ENCODE measurements at places on chromosomes 16 and 17. TPM values are rescaled to one million over a fixed set of nuclear protein-coding genes. Genes with fewer than 3 reads are reported as not detected.

Gene ACAP1
- 0.99 TPM for total RNA-seq

- DNase-seq = no peak
- H3K27me3 ChIP-seq = no peaks in the 10 kb centered on the region
- no peaks in the 10 kb centered on the region for H3K36me3 ChIP-seq
Observed at GRCh38 chr17:35147375-35147905, at the start of gene UNC45B. Gene UNC45B, plus strand, starts transcription at chr17:35147817. Its CDS starts 447 bp downstream, at chr17:35148264.

- no peak overlapping the region for H3K27ac ChIP-seq
- H3K4me1 ChIP-seq = no peaks in the 10 kb centered on the region
- DNase-seq = no peak
- no peaks in the 10 kb centered on the region for H3K36me3 ChIP-seq
- H3K4me3 ChIP-seq = no peak overlapping the region
- H3K27me3 ChIP-seq = peaks cover 5% of the 10 kb centered on the region
Observed at GRCh38 chr16:86595983-86596605, 17.7 kb downstream of the FOXL1 start.

DNA sequence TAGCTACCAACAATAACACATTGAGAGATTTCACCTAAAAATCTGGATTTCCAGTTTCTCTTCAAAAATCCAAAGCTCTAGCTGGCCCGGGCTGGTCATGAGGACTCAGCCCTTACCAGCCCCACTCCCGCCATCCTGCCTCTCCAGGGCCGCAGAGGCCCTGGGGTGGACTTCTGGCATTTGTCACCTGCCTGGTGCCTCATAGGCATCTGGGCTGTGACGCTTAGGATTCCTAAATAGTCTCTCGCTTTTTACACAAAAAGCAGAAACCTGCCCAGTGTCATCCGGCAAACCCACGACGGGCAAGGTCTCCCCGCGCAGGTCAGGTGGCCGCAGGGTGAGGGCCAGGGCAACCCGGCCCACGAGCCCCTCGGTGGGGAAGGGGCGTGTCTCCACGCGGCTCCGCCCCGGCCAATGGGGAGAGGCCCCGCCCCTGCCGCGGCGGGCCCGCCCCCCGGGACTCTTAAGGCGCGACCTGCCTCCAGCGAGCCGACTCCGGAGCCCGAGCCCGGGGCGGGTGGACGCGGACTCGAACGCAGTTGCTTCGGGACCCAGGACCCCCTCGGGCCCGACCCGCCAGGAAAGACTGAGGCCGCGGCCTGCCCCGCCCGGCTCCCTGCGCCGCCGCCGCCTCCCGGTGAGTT, at the start of gene VASN:
TSS of gene VASN (plus strand) at position 492 of the 644 bp plus-strand sequence. CDS start 9,030 bp downstream, outside the sequence.
- H3K27ac ChIP-seq = peak within 1 kb of the TSS; percentile 89
- no peaks in the 10 kb centered on the region for H3K27me3 ChIP-seq
- H3K4me1 ChIP-seq = peaks cover 52% of the 10 kb centered on the region

DNA sequence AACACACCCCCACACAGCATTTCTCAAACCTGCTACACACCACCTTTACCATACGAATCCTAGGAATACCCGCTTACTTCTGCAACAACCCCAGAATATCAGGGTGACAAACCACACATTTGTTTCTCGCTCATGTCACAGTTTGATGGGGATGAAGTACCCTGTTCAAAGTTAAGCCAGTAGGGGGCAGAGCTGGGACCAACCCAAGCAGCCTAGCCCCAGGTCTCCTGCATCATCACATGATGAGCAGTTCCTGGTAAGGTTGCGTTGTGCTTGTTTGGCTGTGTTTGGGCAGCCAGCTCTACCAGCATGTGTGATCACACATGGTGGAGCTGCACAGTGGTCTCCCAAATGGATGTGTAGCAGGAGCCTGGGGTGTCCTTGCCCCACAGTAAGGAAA, 103.6 kb upstream of the C16orf82 start:
- no peak for DNase-seq
- H3K27ac ChIP-seq = no peak overlapping the region
- H3K4me1 ChIP-seq = no peaks in the 10 kb centered on the region
- no peak overlapping the region for H3K4me3 ChIP-seq
- H3K36me3 ChIP-seq = no peaks in the 10 kb centered on the region

- H3K27me3 ChIP-seq = no peaks in the 10 kb centered on the region
- no peaks in the 10 kb centered on the region for H3K36me3 ChIP-seq
- no peaks in the 10 kb centered on the region for H3K4me1 ChIP-seq
- no peak overlapping the region for H3K27ac ChIP-seq
Observed at GRCh38 chr17:60864708-60865005, 187.0 kb downstream of the BCAS3 start.

- H3K4me1 ChIP-seq = peaks cover 9% of the 10 kb centered on the region
- no peak overlapping the region for H3K27ac ChIP-seq
- DNase-seq = no peak
- no peak overlapping the region for H3K4me3 ChIP-seq
Observed at GRCh38 chr17:16026895-16027294, 27.3 kb downstream of the TTC19 start.

- H3K4me1 ChIP-seq = no peaks in the 10 kb centered on the region
- DNase-seq = no peak
- no peaks in the 10 kb centered on the region for H3K36me3 ChIP-seq
- no peaks in the 10 kb centered on the region for H3K27me3 ChIP-seq
- no peak overlapping the region for H3K27ac ChIP-seq
Observed at GRCh38 chr16:933581-933980, 37.2 kb downstream of the LMF1 start.

- H3K36me3 ChIP-seq = no peaks in the 10 kb centered on the region
- no peaks in the 10 kb centered on the region for H3K27me3 ChIP-seq
- DNase-seq = peak; percentile 66
Observed at GRCh38 chr17:38885044-38885727, 15.3 kb downstream of the LASP1 start.

- H3K4me3 ChIP-seq = no peak overlapping the region
- no peaks in the 10 kb centered on the region for H3K27me3 ChIP-seq
- H3K36me3 ChIP-seq = no peaks in the 10 kb centered on the region
- peaks cover 22% of the 10 kb centered on the region for H3K4me1 ChIP-seq
- peak; percentile 43 for DNase-seq
- H3K27ac ChIP-seq = peak overlapping the region; percentile 78
Observed at GRCh38 chr17:66904760-66905624, 59.5 kb upstream of the CACNG4 start.

Gene GNG13
- not detected for total RNA-seq

DNA sequence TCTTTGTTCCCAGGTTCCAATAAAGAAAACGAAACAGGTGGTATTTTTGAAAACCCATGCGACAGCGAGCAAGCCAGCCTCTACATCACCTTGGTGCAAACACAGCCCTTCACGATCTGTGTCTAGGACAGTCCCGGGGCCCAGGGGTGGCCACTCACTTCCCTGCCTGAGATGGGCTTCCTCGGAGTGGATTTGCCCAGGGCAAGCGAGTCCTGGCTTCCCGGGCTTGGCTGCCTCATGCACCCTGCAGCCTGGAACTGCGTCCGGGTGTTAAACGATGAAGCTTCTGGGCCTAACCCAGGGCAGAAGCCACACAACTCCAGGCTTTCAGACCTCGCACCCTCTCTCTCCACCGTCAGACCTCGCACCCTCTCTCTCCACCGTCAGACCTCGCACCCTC, 66.0 kb downstream of the RPH3AL start:
- H3K27ac ChIP-seq = no peak overlapping the region
- peaks cover 8% of the 10 kb centered on the region for H3K4me1 ChIP-seq
- H3K36me3 ChIP-seq = peaks cover 11% of the 10 kb centered on the region
- no peak overlapping the region for H3K4me3 ChIP-seq
- DNase-seq = no peak
- no peaks in the 10 kb centered on the region for H3K27me3 ChIP-seq

DNA sequence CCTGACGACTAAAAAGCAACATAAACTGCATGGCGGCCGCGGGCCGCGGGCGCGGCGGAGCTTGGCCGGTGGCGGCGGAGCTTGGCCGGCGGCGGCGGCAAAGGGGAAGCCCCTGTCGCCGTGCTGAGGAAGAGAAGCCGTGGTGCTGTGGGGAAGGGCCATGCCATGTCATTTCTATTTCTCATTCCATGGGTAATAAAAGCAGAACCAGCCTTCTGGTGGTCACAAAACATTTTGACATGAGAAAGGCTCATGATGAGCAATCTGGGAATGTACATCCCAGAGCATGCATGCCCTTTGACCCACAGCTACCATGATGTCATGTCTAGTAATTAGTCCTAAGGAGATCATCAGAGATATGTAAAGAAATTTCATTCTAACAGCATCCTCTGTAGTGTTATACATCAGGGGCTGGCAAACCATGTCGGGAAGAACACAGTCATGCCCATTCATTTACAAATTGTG, 23.9 kb upstream of the HEATR6 start:
- no peak for DNase-seq
- H3K4me1 ChIP-seq = no peaks in the 10 kb centered on the region
- no peaks in the 10 kb centered on the region for H3K36me3 ChIP-seq
- no peak overlapping the region for H3K4me3 ChIP-seq

GRCh38 chr17:45413498-45413923, 19.2 kb downstream of the ARHGAP27 start:
- no peaks in the 10 kb centered on the region for H3K36me3 ChIP-seq
- H3K4me3 ChIP-seq = no peak overlapping the region
- no peak overlapping the region for H3K27ac ChIP-seq

DNA sequence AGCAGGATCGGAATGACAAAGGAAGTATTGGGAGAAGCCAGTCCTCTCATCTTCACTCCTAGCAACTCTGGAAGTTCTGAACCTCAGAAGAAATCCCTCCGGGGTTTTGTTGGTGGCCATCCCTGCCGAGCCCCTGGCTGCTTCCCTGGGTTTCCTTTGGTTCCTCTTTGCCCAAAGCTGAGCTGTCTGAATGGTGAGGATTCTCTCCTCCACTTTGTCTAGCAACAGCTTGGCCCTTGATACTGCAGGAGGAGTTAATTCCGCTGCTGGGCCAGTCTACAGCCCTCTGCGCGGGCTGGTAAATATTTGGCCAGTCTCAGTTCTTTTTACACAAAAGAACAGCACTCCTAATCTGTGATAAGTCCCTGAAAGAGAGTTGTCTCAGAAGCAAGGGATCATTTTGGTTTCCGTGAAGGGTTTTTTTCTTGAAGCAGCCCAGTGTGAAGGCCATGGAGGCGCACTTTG, 170.9 kb downstream of the RAB11FIP4 start:
- no peaks in the 10 kb centered on the region for H3K36me3 ChIP-seq
- H3K27me3 ChIP-seq = no peaks in the 10 kb centered on the region
- peak; percentile 32 for DNase-seq
- peak overlapping the region; percentile 92 for H3K27ac ChIP-seq
- H3K4me3 ChIP-seq = no peak overlapping the region

Gene NPB
- 1.8 TPM for total RNA-seq

Gene IGSF6
- total RNA-seq = not detected

DNA sequence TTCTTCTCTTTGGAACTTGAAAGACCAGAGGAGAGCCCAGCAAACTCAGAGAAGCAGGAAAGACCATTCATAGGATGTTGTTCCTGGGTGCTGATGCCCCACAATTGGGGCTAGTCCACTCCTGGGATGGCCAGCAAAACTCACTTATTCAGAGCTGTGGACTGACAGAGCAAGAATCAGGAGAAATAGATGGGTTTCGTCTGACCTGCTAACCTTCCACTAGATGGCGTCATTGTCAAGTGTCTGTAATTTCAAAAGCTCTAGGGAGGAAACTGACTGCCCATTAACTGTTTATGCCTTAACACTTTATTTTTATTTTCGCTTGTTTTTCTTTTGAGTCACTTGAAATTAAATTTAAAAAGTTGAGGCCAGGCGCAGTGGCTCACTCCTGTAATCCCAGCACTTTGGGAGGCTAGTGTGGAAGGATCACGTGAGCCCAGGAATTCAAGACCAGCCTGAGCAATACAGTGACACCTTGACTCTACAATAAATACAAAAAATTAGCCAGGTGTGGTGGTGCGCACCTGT, 28.7 kb upstream of the MILR1 start:
- no peaks in the 10 kb centered on the region for H3K36me3 ChIP-seq
- no peaks in the 10 kb centered on the region for H3K4me1 ChIP-seq
- no peak overlapping the region for H3K27ac ChIP-seq
- H3K27me3 ChIP-seq = no peaks in the 10 kb centered on the region
- no peak overlapping the region for H3K4me3 ChIP-seq

DNA sequence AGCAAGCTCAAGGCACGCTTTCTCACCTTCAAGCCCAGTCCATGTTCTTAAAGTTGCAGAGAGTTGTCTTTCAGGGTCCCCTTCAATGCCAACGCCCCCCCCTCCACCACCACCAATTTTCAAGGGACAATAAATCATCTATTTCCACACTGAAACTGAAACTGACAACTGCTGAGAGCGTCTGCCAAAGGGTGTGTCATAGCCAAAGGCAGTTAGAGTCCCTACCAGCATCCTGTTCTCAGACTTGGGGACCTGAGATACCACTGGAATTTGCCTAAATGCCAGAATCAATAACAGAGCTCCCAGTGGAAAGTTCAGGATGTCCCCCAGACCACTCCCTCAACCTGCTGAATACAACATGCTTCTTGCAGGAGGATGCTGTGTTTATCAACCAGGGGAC, 133.2 kb upstream of the SOX9 start:
- H3K36me3 ChIP-seq = no peaks in the 10 kb centered on the region
- H3K27ac ChIP-seq = no peak overlapping the region
- no peaks in the 10 kb centered on the region for H3K27me3 ChIP-seq
- no peak for DNase-seq
- H3K4me3 ChIP-seq = no peak overlapping the region
- no peaks in the 10 kb centered on the region for H3K4me1 ChIP-seq

Gene KLHL10
- total RNA-seq = not detected

DNA sequence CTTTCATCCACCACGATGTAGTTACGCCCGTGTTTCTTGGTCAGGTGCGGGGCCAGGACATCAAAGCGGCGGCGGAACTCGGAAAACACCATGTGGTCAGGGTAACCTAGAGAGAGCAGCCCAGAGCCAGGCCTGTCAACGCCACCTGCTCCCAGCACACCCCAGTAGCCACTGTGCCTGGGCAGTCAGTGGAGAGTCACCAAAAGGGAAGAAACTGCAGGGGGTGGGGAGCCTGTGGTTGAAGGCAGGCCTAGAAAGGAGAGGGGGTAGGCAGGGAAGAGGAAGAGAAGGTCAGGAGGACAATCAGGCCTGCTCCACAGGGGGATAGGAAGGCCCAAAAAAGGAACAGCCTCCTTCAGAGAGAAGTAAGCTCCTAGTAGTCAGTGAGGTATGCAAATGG, 64.1 kb downstream of the PIPOX start:
- H3K27me3 ChIP-seq = no peaks in the 10 kb centered on the region
- peak; percentile 95 for DNase-seq
- no peaks in the 10 kb centered on the region for H3K36me3 ChIP-seq
- H3K4me3 ChIP-seq = no peak overlapping the region
- peak overlapping the region; percentile 91 for H3K27ac ChIP-seq

GRCh38 chr17:3887804-3888203, 5.0 kb downstream of the CAMKK1 start:
- no peak overlapping the region for H3K4me3 ChIP-seq
- H3K27me3 ChIP-seq = no peaks in the 10 kb centered on the region
- no peak for DNase-seq
- no peaks in the 10 kb centered on the region for H3K36me3 ChIP-seq
- peaks cover 38% of the 10 kb centered on the region for H3K4me1 ChIP-seq
- no peak overlapping the region for H3K27ac ChIP-seq

Gene TBC1D3E
- total RNA-seq = not detected

GRCh38 chr17:42284024-42284369, 4.3 kb upstream of the STAT5A start:
- H3K4me3 ChIP-seq = no peak overlapping the region
- H3K27ac ChIP-seq = no peak overlapping the region
- no peak for DNase-seq
- no peaks in the 10 kb centered on the region for H3K36me3 ChIP-seq
- H3K27me3 ChIP-seq = no peaks in the 10 kb centered on the region
- H3K4me1 ChIP-seq = peaks cover 28% of the 10 kb centered on the region

All from body of pancreas (tissue), 4 donors.